Activated T-helper 9 cell treated with anti-CD3 and anti-CD28 coated beads, Interleukin-2, amount 50 U/mL, for 16 hours (primary cell): ENCODE measurements at places on chromosomes 16 and 17.

GRCh38 chr16:54508351-54508750, 221.8 kb upstream of the IRX3 start:
- no peak for DNase-seq

- no peak for DNase-seq
Measured at GRCh38 chr16:87652799-87653198, 50.5 kb downstream of the JPH3 start.

- no peak for DNase-seq
Measured at GRCh38 chr17:36926226-36926625, 11.0 kb upstream of the LHX1 start.

GRCh38 chr16:64773638-64774037, 348.2 kb downstream of the CDH11 start:
- DNase-seq: no peak
